Naive thymus-derived CD4-positive, alpha-beta T cell (primary cell): ENCODE measurements at places on chromosomes 7 and 10.

DNA sequence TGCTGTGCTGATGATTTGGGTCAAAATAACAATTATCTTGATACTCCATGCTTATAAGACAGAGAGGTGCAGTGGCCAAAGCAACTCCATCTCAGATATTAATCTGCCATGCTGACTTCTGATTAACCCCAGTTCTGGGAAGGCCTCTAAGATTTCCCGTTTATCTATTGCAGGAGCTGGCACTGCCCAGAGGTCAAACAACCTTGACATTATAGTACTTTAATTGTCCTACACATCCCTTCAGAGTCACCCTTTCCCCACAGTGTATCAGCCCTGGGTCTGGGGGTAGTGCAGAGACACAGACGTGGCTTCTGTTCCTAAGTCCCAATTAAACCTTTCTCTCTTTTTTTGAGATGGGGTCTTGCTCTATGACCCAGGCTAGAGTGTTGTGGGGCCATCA is 63.8 kb downstream of the PARD3 start:
- H3K4me3 ChIP-seq: no peak overlapping the region
- no peak for DNase-seq
- H3K27ac ChIP-seq: no peak overlapping the region
- H3K27me3 ChIP-seq: no peaks in the 10 kb centered on the region
- H3K36me3 ChIP-seq: no peaks in the 10 kb centered on the region

DNA sequence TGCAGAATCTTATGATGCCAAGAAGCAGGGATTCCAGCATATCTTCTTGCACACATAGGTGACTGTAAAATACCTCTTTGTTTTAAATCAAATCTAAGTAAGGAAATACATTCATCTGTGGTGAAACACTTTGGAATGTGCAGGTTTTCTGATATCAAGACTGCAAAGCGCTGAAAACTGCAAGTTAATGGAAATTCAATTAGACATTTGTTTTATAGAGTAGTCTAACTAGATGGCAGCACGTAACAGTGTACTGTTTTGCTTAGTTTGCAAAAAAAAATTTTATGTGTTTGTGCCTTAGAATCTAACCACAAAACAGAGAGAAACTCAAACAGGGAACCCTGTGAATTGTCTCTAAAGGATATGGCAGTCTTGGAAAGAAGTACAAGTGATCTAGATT is 259.2 kb downstream of the HDAC9 start:
- no peak overlapping the region for H3K27ac ChIP-seq
- no peaks in the 10 kb centered on the region for H3K36me3 ChIP-seq
- no peak overlapping the region for H3K4me3 ChIP-seq
- no peak for DNase-seq
- no peaks in the 10 kb centered on the region for H3K4me1 ChIP-seq

DNA sequence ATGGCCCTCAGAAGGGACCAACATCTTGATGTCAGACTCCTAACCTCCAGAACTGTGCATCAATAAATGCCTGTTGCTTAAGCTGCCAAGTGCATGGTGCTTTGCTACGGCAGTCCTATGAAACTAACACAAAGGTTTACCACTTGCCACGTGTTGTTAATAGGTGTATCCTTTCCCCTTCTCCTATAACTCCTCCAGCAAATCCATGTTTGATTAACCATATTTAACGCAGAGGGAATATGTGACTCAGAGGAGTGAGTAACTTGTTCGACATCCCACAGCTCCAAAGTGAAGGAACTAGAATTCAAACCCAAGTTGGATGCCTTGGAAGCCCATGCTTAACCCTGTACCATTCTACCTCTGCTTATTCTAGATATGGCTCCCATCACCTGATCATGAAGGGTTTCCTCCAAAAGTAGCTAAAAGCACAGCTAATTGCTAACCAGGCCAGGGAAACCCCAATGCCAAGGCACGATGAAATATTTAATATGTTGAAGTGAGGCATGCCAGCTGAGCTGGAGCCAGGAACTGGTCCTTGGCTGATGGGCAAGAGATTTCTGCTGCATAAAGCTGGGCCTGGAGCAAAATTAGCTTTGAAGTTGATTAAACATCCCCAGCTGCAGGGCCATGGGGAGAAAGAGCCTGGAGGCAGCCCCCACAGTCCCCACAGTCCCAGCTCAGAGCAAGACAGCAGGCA is 131.9 kb downstream of the C10orf90 start:
- no peak for DNase-seq
- H3K36me3 ChIP-seq: no peaks in the 10 kb centered on the region
- H3K27me3 ChIP-seq: no peaks in the 10 kb centered on the region
- no peaks in the 10 kb centered on the region for H3K4me1 ChIP-seq

GRCh38 chr7:16084370-16084769 is 337.0 kb downstream of the CRPPA start:
- DNase-seq: no peak
- no peaks in the 10 kb centered on the region for H3K27me3 ChIP-seq
- no peaks in the 10 kb centered on the region for H3K36me3 ChIP-seq
- no peaks in the 10 kb centered on the region for H3K4me1 ChIP-seq

DNA sequence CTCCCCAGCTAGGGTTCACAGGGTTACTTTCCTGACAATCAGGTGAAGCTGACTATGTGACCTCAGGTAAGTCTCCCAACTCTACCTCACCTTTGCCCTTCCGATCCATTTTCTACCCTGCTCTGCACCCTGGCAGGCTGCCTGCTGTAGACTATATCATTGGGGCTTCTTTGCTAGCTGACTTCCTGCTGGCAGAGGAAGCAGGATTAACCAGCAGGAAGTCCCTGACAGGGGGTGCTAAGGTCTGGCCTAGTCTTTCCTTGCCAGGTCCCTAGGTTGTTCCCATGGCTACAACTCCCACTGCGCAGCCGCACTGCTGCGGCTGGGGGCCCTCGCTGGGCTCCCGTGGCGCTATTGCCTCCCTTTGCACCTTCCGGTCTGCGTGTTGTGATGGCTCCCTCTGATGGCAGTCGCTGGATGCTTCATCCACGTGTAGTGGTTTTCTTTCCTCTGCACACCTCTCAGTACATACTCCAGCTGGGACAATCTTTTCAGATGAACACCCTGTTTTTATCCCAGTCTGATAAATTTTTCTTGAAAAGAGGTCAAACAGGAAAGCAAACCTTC is 365.9 kb downstream of the REEP3 start:
- no peak overlapping the region for H3K27ac ChIP-seq
- H3K36me3 ChIP-seq: no peaks in the 10 kb centered on the region
- no peak for DNase-seq
- H3K4me1 ChIP-seq: no peaks in the 10 kb centered on the region

DNA sequence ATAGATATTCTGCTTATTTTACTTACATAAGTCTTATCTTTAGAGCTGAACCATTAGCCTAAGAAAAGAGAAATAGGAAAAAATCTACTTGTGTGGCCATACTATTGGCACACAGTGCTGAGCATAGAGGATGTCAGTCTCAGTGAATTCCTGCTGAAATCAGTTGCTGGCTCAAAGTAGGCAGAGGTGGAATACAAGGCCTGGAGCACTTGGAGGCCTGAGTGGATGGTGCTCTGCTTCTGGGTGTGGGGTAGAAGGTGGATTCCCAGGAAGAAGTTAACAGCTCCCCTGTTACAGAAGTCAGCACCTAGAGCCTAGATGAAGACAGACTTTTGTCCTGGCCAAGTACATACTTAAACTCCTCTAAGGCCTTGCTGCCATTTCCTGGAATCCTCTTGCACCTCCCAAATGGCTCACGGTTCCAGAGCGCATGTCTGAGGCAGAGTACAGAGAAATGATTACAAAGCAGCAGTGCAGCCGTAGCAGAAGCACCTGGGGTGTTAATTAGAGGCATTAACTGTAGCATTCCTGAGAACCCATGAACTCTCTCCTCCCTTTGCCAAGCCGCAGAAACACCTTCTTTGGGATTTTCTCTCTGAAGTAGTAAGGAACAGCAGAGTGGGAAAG is 18.0 kb upstream of the XPNPEP1 start:
- DNase-seq: no peak
- H3K4me3 ChIP-seq: no peak overlapping the region
- H3K27me3 ChIP-seq: no peaks in the 10 kb centered on the region
- no peak overlapping the region for H3K27ac ChIP-seq
- H3K4me1 ChIP-seq: peaks cover 30% of the 10 kb centered on the region

DNA sequence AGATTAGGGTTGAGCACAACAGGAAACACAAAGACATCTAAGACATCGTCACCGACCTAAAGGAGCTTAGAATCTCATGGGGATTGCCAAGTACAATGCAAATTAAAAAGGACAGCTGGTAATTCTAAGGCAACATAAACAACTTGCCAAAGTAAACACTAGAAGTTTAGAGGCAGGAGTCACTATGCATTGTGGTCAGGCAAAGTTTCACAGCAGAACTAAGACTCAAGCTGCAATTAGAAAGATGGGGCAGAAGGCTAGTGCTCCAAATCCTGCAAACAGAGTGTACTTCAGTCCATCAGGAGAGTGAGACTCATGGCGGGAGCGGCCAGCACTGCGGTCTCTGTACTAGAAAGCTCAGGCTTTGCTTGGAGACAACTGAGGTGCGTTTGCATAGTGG is 52.7 kb downstream of the HIPK2 start:
- DNase-seq: no peak
- H3K27me3 ChIP-seq: no peaks in the 10 kb centered on the region
- no peak overlapping the region for H3K4me3 ChIP-seq
- H3K27ac ChIP-seq: no peak overlapping the region
- no peaks in the 10 kb centered on the region for H3K4me1 ChIP-seq

GRCh38 chr7:20170633-20171032 is 46.6 kb downstream of the MACC1 start:
- no peak overlapping the region for H3K27ac ChIP-seq
- H3K4me3 ChIP-seq: no peak overlapping the region
- H3K27me3 ChIP-seq: no peaks in the 10 kb centered on the region

GRCh38 chr10:4391683-4392082 is 434.3 kb upstream of the AKR1E2 start:
- H3K36me3 ChIP-seq: no peaks in the 10 kb centered on the region
- H3K27me3 ChIP-seq: no peaks in the 10 kb centered on the region
- no peak overlapping the region for H3K4me3 ChIP-seq
- H3K27ac ChIP-seq: no peak overlapping the region

DNA sequence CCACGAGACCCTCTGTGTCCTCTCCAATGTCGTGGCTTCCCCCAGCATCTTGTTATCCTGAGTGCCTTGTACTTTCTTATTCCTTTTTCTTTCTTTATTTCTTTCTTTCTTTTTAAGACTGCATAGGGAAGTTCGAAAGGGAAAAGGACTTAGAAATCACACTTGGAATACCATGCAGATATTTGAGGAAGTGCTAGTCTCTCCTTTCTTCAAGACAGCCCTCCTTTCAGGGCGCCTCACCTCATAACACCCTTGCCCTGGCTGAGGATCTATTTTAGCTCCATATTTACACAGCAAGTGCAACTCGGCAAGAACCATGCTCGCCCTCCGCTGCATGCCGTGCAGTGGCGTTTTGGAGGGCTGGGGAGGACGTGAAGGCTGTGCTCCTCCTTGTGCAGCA is 232.3 kb upstream of the GLI3 start:
- DNase-seq: no peak
- H3K27ac ChIP-seq: no peak overlapping the region
- no peaks in the 10 kb centered on the region for H3K36me3 ChIP-seq

DNA sequence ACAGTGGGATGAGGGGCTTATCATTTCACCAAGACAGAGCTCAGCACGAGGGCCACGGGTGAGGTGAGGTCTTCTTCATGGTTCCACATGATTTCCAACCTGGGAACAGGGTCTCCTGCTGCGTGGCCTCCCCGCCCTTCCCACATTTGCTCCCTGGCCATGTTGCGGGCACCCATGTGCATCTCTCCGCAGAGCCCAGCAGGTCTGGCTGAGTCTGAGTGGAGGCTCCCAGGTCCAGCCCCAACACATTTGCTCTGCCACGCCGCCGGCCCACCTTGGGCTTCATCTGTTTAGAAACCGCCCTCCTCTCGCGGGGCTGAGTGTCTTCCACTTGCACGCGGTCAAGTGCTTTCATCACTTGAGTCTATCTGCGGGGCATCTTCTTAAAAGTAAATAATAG is 14.8 kb upstream of the PRKAR1B start:
- no peak for DNase-seq
- no peaks in the 10 kb centered on the region for H3K27me3 ChIP-seq
- no peaks in the 10 kb centered on the region for H3K36me3 ChIP-seq
- H3K27ac ChIP-seq: no peak overlapping the region
- H3K4me3 ChIP-seq: no peak overlapping the region
- H3K4me1 ChIP-seq: no peaks in the 10 kb centered on the region

DNA sequence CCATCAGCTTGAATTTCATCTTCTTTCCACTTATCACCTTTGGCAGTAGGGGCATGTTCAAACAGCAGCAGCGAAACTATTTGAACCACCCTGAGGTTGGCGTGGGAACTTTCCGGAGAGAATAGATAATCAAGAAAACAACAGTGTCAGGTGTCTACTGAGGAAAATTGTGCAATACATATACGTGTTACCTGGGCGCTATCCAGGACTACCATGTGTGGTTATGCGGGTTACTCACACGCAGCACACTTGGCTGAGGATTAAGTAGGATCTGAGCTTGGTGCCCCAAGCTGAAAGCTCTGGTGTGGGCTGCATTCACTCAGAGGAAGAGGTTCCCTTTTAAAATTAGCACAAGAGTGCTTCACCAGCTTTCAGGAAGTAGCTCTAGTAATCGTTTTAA is 8.8 kb upstream of the ABI1 start:
- no peaks in the 10 kb centered on the region for H3K4me1 ChIP-seq
- no peak overlapping the region for H3K4me3 ChIP-seq
- H3K36me3 ChIP-seq: no peaks in the 10 kb centered on the region
- DNase-seq: no peak

GRCh38 chr7:131109759-131110296 is 217.8 kb upstream of the MKLN1 start:
- no peaks in the 10 kb centered on the region for H3K27me3 ChIP-seq
- H3K36me3 ChIP-seq: no peaks in the 10 kb centered on the region
- peaks cover 31% of the 10 kb centered on the region for H3K4me1 ChIP-seq
- peak overlapping the region; percentile 9 for H3K27ac ChIP-seq

GRCh38 chr7:93198472-93198871 is 27.8 kb downstream of the HEPACAM2 start:
- H3K27ac ChIP-seq: no peak overlapping the region
- peaks cover 3% of the 10 kb centered on the region for H3K27me3 ChIP-seq
- H3K4me3 ChIP-seq: no peak overlapping the region
- no peak for DNase-seq
- H3K4me1 ChIP-seq: no peaks in the 10 kb centered on the region

DNA sequence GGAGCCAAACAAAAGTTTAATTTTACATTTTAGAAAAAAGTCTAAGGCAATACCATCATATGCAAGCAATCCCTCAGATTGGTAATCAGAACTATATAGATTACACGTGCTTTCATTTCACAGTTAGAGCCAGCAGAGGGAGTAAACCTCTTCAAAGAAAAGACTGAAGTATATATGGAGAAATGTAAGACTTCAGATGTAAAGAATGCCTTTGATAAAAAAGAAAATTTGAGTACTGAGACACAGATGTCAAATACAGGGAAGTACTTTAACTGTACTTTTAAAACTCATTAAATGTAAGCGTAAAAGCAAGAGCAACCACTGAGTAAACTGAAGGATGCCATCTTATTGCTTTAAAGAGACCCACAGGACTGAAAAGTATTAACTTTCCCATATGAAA is 101.4 kb upstream of the FAM133B start:
- no peaks in the 10 kb centered on the region for H3K36me3 ChIP-seq
- H3K27ac ChIP-seq: no peak overlapping the region
- H3K27me3 ChIP-seq: no peaks in the 10 kb centered on the region
- peaks cover 15% of the 10 kb centered on the region for H3K4me1 ChIP-seq
- no peak overlapping the region for H3K4me3 ChIP-seq
